ENCODE measurements at places on chromosomes 6 and 20. TPM values are rescaled to one million over a fixed set of nuclear protein-coding genes. Genes with fewer than 3 reads are reported as not detected.
A peak's percentile ranks its signal among the peaks of the same experiment; 100 is the strongest.

GRCh38 chr6:43981363-43981990 is 145.8 kb downstream of the MRPL14 start:
- DNase-seq = no peak
- peaks cover 4% of the 10 kb centered on the region for H3K4me1 ChIP-seq
- H3K27ac ChIP-seq = no peak overlapping the region
- peaks cover 4% of the 10 kb centered on the region for H3K27me3 ChIP-seq
- no peak overlapping the region for H3K4me3 ChIP-seq

DNA sequence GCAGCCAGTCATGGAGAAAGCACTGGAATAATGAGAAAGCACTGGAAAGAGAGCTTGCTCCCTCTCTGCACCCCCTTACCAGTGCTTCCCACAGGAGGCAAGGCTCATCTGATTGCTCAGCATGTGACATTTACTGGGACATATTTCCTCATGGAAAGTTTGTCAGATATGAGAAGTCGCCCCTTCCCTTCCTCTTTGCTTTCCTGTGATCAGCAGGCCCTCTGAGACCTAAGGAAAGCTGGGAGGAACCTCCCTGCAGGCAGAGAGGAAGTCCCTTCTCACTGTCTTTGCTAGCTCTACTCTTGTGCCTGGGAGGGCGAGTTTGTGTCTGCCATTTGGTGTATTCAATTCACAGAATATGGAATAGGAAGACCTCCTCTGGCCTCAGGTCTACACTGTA is 283.8 kb downstream of the ALDH8A1 start:
- H3K36me3 ChIP-seq = no peaks in the 10 kb centered on the region
- no peak for DNase-seq
- no peak overlapping the region for H3K4me3 ChIP-seq
- no peak overlapping the region for H3K27ac ChIP-seq

DNA sequence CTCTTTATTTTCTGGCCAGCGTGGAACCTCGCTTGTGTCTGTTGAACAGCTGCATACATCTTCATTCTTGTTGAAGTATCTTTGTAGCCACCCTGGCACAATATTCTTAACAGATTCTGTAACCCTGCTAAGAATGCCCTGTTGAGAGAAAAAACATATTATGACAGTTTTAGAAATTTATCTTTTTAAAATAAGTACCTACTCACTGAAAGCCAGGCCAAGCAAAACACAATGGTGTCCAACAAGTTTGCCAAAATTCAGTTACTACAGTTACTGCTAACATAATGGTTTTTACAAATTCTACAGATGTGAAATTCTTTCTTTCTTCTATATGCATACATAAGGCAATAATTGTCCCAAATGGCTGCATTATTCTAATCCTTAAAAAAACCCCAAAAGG is 18.2 kb downstream of the NUP153 start:
- H3K27me3 ChIP-seq = no peaks in the 10 kb centered on the region
- no peak overlapping the region for H3K4me3 ChIP-seq
- H3K4me1 ChIP-seq = peaks cover 17% of the 10 kb centered on the region

GRCh38 chr6:152695372-152696045 is 2.2 kb upstream of the MYCT1 start:
- H3K36me3 ChIP-seq = no peaks in the 10 kb centered on the region
- H3K27ac ChIP-seq = no peak overlapping the region
- DNase-seq = no peak

GRCh38 chr6:139931747-139932146 is 557.3 kb upstream of the CITED2 start:
- H3K36me3 ChIP-seq = no peaks in the 10 kb centered on the region
- no peaks in the 10 kb centered on the region for H3K4me1 ChIP-seq
- no peak overlapping the region for H3K4me3 ChIP-seq
- no peaks in the 10 kb centered on the region for H3K27me3 ChIP-seq
- no peak overlapping the region for H3K27ac ChIP-seq

- H3K36me3 ChIP-seq = no peaks in the 10 kb centered on the region
- DNase-seq = no peak
- no peak overlapping the region for H3K4me3 ChIP-seq
- no peaks in the 10 kb centered on the region for H3K27me3 ChIP-seq
- H3K27ac ChIP-seq = no peak overlapping the region
- peaks cover 13% of the 10 kb centered on the region for H3K4me1 ChIP-seq
Observed at GRCh38 chr6:134253681-134254080, 64.2 kb downstream of the SGK1 start.

GRCh38 chr20:50810063-50810462 is 15.2 kb downstream of the BCAS4 start:
- DNase-seq = no peak
- H3K36me3 ChIP-seq = no peaks in the 10 kb centered on the region
- no peaks in the 10 kb centered on the region for H3K27me3 ChIP-seq
- H3K27ac ChIP-seq = peak overlapping the region; percentile 15
- peaks cover 74% of the 10 kb centered on the region for H3K4me1 ChIP-seq

DNA sequence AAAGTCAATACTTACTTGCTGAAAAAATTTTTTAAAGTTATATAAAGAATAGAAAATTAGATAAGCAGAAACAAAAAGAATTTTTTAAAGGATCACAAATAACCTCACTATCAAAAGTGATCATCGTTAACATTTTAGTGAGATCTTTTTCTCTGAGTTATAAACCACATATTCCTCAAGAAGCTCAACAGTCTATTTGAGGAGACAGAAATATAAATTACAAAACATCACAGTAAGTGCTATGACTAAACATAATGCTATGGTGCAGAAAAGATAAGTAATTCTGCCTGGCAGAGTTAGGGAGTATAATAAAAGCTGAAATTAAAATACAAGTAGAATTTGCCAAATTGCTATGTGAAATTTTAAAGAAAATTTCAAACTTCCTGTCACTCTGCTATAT is 226.7 kb downstream of the LMBRD1 start:
- no peak for DNase-seq
- no peak overlapping the region for H3K4me3 ChIP-seq
- H3K27me3 ChIP-seq = peaks cover 4% of the 10 kb centered on the region
- H3K36me3 ChIP-seq = no peaks in the 10 kb centered on the region
- H3K27ac ChIP-seq = no peak overlapping the region

DNA sequence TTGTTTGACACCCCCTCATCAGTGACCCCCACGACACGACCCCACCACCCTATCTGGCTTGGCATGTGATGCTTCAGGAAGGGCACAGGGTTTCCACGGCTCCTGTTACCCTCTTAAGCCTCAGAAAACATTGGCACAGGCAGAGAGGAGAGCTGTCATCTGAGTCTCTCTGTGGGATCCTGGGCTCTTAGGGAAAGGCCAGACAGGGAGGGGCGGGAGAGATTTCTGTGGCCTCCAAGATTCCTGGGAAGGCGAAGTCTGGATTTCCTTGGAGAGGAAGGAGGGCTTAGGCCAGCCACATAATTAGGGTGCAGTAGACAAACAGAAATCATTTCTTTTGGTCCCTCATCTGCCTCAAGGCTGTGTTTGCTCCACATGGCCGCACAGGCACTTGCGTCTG is 191.6 kb upstream of the SNX9 start:
- H3K27ac ChIP-seq = no peak overlapping the region
- no peaks in the 10 kb centered on the region for H3K27me3 ChIP-seq
- H3K4me1 ChIP-seq = peaks cover 11% of the 10 kb centered on the region
- no peak for DNase-seq
- no peak overlapping the region for H3K4me3 ChIP-seq

DNA sequence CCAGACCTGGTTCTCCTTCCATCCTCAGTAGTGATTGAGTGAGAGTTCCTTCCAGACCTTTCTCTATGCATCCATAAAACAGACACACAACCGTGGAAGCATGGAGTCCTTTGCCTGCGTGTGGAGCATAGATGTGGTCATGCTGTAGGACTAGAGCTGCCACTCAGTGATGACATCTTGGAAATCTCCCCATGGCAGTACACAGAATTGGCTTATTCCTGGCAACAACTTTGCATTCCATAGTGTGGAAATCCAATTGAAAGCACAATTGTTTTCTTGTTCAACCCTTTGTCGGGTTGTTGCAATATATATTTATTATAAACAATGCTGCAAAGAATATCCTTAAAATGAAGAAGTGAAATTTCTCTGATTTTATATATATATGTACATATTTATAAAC is 547.8 kb downstream of the CDH26 start:
- no peaks in the 10 kb centered on the region for H3K4me1 ChIP-seq
- H3K4me3 ChIP-seq = no peak overlapping the region
- DNase-seq = no peak
- H3K27ac ChIP-seq = no peak overlapping the region
- H3K36me3 ChIP-seq = no peaks in the 10 kb centered on the region
- no peaks in the 10 kb centered on the region for H3K27me3 ChIP-seq

DNA sequence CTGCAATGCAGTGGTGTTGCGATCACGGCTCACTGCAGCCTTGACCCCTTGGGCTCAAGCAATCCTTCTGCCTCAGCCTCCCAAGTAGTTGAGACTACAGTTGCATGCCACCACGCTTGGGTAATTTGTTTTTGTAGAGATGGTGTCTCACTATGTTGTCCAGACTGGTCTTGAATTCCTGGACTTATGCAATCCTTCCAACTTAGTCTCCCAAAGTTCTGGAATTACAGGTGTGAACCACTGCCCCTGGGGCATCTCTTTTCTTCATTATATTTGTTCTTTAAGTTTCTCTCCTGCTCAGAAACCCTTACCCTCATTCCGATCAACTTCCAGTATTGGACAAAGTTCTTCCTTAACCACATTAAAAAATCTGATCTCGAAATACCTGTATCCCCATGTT is 44.7 kb upstream of the DEK start:
- no peaks in the 10 kb centered on the region for H3K27me3 ChIP-seq
- DNase-seq = no peak
- H3K27ac ChIP-seq = no peak overlapping the region
- H3K4me1 ChIP-seq = no peaks in the 10 kb centered on the region
- H3K36me3 ChIP-seq = no peaks in the 10 kb centered on the region

GRCh38 chr6:108690326-108691049 is 129.8 kb downstream of the FOXO3 start:
- no peak overlapping the region for H3K4me3 ChIP-seq
- no peaks in the 10 kb centered on the region for H3K27me3 ChIP-seq
- DNase-seq = no peak
- H3K4me1 ChIP-seq = no peaks in the 10 kb centered on the region
- no peaks in the 10 kb centered on the region for H3K36me3 ChIP-seq

DNA sequence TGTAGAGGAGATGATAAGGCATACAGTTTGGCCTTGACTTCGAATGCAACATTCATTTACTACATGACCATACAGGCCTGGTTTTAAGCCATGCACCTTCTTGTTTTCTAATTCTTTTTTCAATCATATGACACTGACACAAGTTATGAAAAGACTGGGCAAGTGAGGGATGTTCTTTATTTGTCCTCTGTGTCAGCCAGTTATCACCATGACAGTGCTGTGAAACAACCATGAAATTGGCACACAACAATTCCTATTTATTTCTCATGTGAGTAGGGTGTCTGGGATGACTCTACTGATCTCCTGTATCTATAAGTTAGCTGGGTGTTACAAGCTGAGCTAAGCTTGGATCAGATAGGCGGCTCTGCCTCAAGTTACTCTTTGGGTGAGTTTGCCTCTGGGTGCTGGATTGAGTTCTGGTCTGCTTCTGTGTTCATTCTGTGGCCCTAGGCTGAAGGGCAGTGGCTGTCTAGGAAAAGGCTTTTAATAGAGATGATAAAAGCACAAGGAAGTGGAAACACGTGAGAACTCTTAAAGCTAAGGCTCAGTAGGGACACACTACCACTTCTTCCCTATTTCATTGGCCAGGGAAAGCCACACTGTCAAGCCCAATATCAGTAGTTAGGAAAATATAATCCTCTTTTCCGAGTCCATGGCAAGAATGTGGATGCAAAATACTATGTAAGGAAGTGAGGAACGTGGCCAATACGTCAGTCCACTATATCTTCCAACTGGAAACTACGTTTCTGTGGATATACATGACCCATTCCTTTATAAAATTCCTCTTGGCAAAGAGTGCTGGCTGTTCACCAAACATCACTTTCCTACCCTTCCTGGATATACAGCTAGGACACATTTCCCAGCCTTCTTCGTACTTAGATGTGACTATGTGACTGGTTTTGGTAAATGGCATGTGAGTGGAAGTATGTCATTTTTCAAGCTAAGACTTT is 126.2 kb upstream of the RNF24 start:
- H3K4me3 ChIP-seq = no peak overlapping the region
- H3K27me3 ChIP-seq = no peaks in the 10 kb centered on the region
- no peaks in the 10 kb centered on the region for H3K36me3 ChIP-seq
- H3K27ac ChIP-seq = no peak overlapping the region
- DNase-seq = no peak

GRCh38 chr20:63544241-63544957 is 3.1 kb downstream of the SRMS start:
- no peak overlapping the region for H3K4me3 ChIP-seq
- H3K27ac ChIP-seq = no peak overlapping the region
- no peak for DNase-seq
- no peaks in the 10 kb centered on the region for H3K27me3 ChIP-seq
- no peaks in the 10 kb centered on the region for H3K36me3 ChIP-seq

- H3K27me3 ChIP-seq = no peaks in the 10 kb centered on the region
Observed at GRCh38 chr6:53398247-53399026, 49.7 kb upstream of the ELOVL5 start.

- DNase-seq = no peak
- H3K27me3 ChIP-seq = no peaks in the 10 kb centered on the region
- H3K4me1 ChIP-seq = no peaks in the 10 kb centered on the region
- no peak overlapping the region for H3K27ac ChIP-seq
Observed at GRCh38 chr6:126811321-126811720, 307.1 kb upstream of the RSPO3 start.

GRCh38 chr20:38766071-38766470 is 17.8 kb downstream of the ACTR5 start:
- H3K27ac ChIP-seq = no peak overlapping the region
- no peak overlapping the region for H3K4me3 ChIP-seq
- H3K36me3 ChIP-seq = peaks cover 74% of the 10 kb centered on the region
- no peak for DNase-seq
- no peaks in the 10 kb centered on the region for H3K4me1 ChIP-seq
- H3K27me3 ChIP-seq = no peaks in the 10 kb centered on the region

GRCh38 chr20:18702736-18703135 is 110.8 kb upstream of the SCP2D1 start:
- H3K36me3 ChIP-seq = peaks cover 6% of the 10 kb centered on the region
- no peak overlapping the region for H3K4me3 ChIP-seq
- no peak for DNase-seq
- no peaks in the 10 kb centered on the region for H3K4me1 ChIP-seq
- H3K27ac ChIP-seq = no peak overlapping the region

Gene ULBP1
- total RNA-seq = 0.12 TPM

Gene TGM3
- total RNA-seq = not detected

Gene DLL1
- 4.5 TPM for total RNA-seq

Gene HSPA12B
- not detected for total RNA-seq

Gene CCDC170
- not detected for total RNA-seq

Gene TAP1
- total RNA-seq = 126 TPM

Gene ADGRB3
- total RNA-seq = not detected

Gene DEFB119
- not detected for total RNA-seq

Gene MUC22
- not detected for total RNA-seq

Gene FIG4
- 31.5 TPM for total RNA-seq

Gene HTR1B
- total RNA-seq = not detected

Gene MATN4
- not detected for total RNA-seq

Gene LY6G6D
- not detected for total RNA-seq

Gene GHRH
- not detected for total RNA-seq

Gene OR2H2
- not detected for total RNA-seq

Gene TOX2
- total RNA-seq = 4.1 TPM

Gene PCSK2
- total RNA-seq = not detected

Gene PLAGL1
- 36.0 TPM for total RNA-seq

Data from B cell (primary cell).